Right lung (tissue), 10 donors: ENCODE measurements at places on chromosomes 4 and X. TPM values are rescaled to one million over a fixed set of nuclear protein-coding genes. Genes with fewer than 3 reads are reported as not detected.
A peak's percentile ranks its signal among the peaks of the same experiment; 100 is the strongest.

Gene GAB1
- polyA plus RNA-seq, result 54.7 TPM

DNA sequence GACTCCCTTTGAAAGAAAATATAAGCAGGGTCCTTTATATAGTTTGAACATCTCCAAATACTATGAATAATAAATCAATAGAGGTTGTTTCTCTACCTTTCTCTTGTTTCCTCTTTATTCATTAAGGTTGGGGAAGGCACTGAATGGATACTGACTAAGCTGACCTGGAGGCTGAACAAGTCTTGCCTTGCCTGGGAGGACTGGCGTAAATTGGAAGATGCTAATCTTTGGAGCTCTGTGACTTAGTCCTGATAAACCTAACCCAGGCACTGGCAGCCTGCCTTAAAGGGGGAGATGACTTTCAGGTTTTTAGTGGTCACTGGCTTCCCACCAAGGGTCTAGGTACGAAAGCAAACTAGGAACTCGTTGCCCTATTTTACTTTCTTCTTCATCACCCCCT is 10.5 kb downstream of the CCDC160 start:
- no peak for DNase-seq

DNA sequence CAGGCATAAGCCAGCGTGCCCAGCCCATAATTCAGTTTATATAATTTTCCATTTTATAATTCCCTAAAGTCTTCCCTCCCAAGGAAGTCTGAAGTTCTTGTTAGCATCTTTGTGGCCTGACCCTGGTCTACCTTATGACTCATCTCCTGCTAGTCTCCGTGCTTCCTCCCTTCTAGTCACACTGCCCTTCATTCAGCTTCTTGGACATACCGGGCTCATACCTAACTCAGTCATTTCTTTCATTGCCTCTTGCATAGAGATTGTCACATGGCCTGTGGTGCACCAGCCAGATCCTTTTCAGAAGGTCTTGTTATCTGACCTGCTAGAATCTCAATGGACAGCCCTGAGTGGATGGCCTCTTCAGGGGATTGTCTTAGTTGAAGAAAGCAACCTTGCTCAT is 22.8 kb upstream of the MAML3 start:
- no peak for DNase-seq

GRCh38 chr4:20983763-20984575 is 283.7 kb downstream of the PACRGL start:
- peak; percentile 1 for DNase-seq

Gene SPANXA2
- not detected for polyA plus RNA-seq

- no peak for DNase-seq
Observed at GRCh38 chr4:81410680-81411079, 61.0 kb downstream of the RASGEF1B start.

Gene WDR17
- 4.8 TPM for polyA plus RNA-seq

Gene PHOX2B
- polyA plus RNA-seq, result not detected

DNA sequence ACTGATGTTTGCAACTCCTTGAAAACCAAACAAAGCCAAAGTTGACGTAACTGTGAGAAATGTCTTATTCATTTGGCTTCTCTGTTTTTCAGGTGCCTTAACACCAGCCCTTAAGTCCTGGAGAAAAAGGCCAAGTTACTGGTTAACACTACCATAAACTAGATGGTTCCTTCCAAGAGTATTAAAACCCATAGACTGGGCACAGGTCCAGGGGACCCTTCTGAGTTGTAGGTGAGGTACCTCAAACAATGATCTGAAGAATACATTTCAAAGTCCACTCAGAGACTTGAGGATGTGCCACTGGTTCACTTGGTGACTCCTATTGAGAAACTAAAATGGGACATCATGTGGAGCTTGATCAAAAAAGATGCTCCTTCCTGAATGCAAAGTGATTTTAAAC is 87.0 kb downstream of the NKX6-1 start:
- no peak for DNase-seq

Gene EREG
- 0.34 TPM for polyA plus RNA-seq
